Fibroblast of pulmonary artery (primary cell): ENCODE measurements at places on chromosomes 3 and 15.

DNA sequence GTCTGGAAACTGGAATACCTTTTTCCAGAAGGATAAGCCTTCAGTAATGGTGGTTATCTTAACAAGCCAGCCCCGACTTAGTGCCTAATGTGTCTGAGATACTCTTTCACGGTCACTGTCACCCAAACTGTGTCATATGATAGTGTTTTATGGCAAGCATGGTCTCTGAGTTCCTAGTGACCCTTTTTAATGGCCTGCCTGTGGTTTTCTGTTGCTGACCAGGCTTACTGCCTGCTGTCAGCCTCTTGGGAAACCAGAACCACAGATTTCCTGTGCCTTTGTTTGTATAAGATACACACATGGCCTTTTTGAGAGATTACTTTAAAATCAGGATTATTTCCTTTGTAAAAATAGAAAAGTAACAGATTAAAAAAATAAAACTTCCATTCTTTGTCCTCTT lies 22.4 kb downstream of the HPS3 start:
- DNase-seq = peak; percentile 59

- DNase-seq = peak; percentile 7
Measured at GRCh38 chr3:90069748-90070147, 962.3 kb downstream of the EPHA3 start.

- no peak for DNase-seq
Measured at GRCh38 chr15:99568625-99569352, 3.0 kb downstream of the MEF2A start.

DNA sequence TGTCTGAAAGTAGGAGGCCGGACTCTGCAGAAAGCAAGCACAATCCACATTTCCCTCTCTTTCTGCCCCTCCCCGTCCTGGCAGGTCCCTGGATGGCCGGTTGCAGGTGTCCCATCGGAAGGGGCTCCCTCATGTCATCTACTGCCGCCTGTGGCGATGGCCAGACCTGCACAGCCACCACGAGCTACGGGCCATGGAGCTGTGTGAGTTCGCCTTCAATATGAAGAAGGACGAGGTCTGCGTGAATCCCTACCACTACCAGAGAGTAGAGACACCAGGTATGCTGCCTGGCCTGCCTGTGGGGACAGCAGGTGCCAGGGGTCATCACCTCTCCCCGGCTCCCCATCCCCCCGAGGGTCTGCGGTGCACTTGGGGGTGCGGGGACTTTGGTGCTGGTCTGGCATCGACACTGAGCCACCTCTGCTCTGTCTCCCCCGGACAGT lies 89.6 kb downstream of the AAGAB start:
- DNase-seq = no peak

GRCh38 chr3:170358042-170359010 lies 811 bp downstream of the SKIL start:
- DNase-seq = peak; percentile 68

DNA sequence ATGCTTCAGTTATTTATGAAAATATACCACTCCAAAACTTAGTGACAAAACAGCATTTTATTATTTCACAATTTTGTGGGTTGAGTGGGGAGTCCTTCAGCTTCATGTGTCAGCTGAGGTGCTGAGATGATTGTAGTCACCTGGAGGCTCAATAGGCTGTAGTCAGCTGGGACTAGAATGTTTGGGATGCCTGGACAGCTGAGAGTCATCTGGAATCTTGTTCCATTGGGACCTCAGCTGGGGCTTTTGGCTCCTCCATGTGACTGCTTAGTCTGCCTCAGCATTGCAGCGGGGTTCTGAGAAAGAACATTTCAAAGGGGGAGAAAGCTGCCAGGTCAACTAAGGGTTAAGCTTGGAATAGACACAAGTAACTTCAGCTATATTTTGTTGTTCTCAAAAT lies 13.4 kb downstream of the STT3B start:
- DNase-seq = peak; percentile 15

DNA sequence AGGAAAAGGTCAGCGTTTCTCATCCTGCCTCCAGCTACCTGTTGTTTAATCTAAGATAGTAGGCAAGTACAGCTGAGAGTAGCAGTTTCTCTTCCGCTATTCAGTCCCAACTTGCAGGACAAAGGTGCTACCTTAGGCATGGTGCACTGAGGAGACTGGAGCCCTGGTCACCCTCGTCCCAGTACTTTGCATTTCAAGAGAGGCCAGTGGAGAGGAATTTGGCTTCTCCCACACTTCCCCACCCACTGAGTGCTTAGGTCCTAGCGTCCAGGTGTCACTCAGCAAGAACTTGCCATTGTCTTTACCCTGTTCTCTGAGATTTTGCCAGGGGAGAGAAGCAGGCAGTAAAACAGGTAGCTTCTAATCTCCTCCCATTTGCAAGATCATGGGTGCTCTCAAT lies 12.5 kb upstream of the RPN1 start:
- DNase-seq = no peak

GRCh38 chr3:20375302-20375701 lies 189.3 kb upstream of the SGO1 start:
- no peak for DNase-seq

- no peak for DNase-seq
Measured at GRCh38 chr3:66817951-66818557, 180.1 kb upstream of the KBTBD8 start.

DNA sequence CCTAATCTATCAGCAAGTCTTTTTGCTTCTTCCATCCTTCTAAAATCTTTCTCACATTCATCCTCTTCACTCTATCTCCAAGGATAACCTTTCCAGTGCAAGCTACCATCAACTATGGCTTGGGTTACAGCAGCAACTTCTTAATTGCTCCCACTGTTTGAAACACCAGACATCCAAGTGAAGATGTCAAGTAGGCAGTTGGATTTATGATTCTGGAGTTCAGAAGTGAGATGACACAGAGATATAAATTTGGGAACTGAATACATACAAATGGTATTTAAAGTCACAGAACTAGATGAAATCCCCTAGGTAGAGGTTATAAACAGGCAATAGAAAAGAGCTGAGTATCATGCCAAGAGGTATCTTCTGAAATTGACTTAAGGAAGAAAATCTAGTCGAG lies 3.7 kb downstream of the UBR1 start:
- no peak for DNase-seq

- DNase-seq = no peak
Measured at GRCh38 chr15:101391431-101391830, 96.4 kb upstream of the SNRPA1 start.

GRCh38 chr3:105304487-105304886 lies 62.2 kb upstream of the ALCAM start:
- DNase-seq = peak; percentile 23

DNA sequence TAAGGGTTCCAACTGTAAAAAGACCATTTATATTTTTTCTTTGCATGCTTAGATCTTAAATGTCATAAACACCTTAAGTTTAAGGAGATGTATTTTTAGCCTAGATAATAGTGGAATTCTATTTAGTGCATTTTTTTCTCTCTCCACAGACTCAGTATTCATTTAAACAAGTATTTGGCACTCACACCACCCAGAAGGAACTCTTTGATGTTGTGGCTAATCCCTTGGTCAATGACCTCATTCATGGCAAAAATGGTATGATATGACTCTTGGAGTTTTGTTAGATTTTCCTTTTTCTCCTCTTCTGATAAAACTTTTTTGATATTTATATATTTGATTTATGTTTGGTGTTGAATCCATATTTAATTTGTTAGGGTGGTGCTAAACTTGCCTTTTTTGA lies 7.3 kb downstream of the KIF23 start:
- DNase-seq = no peak

DNA sequence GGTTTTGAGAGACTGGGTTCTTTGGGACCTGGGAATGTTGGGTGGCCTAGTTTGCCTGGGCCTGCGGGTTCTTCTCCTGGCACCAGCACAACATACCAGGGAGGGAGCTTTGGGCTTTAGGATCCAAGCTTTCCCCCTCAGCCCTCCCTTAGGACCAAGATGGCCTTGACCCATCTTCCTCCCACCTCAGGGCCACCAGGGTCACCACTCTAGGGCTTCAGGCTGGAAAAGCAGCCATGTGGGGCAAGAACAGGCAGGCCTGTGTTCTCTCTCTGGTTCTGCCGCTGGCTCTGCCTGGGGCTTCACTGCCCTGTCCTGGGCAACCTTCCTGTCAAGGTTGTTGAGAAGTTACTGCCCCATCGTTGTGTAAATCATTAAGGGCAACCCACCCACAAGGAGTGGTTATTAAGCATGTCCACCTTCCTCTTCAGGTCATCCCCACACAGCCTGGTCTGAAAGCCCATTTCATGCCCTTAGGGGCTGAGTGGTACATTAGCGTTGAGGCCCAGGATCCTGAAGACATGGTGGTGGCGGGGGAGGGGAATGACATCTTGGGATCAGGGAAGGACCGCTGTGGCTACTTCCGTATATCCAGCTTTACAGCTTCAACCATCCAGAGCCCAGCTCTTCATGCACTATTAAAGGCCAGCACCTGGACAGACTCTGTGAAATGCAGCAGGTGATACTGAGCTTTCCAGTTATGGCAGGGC lies 652 bp downstream of the DUOX1 start:
- no peak for DNase-seq

DNA sequence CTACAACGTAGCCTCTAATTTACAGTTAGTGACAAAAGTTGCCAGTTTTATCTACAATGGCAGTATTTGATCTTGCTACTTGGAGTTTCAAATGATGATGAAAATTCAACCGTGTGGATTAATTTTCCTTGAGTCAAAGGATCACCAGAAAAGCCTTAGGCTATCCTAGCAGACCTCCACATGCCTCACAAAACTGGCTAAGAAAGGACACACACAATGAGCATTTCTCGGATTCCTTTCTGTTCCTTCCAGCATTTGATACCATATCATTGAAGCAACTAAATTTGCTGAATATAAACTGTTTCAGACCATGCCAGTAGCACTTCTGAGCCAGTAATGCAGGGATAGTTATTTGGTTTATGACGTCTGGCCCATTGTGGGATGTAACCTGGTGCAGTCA lies 587.4 kb upstream of the MDFIC2 start:
- DNase-seq = no peak

GRCh38 chr15:70127770-70128413 lies 30.2 kb upstream of the TLE3 start:
- no peak for DNase-seq

DNA sequence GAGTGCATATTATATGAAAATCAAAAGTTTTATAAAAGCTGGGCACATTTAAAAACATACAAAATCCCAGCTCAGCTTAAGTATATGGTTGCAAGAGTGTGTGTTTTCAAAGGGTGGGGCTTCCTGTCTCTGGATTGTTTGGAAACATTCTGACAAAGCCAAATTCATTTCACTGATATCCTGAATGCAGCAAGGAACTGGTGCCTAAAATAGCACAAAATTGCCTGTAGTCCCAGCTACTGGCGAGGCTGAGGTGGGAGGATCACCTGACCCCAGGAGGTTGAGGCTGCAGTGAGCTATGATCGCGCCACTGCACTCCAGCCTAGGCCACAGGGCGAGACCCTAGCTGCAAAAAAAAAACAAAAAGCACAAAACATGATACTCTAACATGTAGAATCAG lies 13.0 kb upstream of the TJP1 start:
- peak; percentile 73 for DNase-seq

DNA sequence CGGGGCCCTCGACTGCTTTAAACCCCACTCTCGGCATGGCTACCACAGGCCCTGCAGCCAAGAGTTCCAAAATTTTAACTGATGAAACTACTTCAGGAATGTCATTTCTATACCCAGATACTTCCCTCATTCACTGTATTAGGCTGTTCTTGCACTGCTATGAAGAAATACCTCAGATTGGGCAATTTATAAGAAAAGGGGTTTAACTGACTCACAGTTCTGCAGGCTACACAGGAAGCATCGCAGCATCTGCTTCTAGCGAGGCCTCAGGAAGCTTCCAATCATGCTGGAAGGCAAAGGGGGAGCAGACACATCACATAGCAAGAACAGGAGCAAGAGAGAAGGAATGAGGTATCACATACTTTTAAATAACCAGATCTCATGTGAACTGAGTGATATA lies 21.6 kb upstream of the ALCAM start:
- no peak for DNase-seq

- no peak for DNase-seq
Measured at GRCh38 chr3:171718493-171719185, 91.6 kb downstream of the PLD1 start.

DNA sequence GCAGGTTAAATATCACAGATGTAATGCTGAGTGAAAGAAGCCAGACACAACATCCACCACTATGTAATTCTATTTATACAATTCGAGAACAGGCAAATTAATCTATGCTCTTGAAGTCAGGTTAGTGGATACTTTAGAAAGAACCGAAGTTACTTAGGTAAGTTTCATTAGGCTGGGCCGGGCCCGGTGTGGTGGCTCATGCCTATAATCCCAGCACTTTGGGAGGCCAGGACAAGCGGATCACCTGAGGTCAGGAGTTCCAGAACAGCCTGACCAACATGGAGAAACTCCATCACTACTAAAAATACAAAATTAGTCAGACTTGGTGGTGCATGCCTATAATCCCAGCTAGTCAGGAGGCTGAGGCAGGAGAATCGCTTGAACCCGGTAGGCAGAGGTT lies 1105.7 kb downstream of the NSUN3 start:
- no peak for DNase-seq

DNA sequence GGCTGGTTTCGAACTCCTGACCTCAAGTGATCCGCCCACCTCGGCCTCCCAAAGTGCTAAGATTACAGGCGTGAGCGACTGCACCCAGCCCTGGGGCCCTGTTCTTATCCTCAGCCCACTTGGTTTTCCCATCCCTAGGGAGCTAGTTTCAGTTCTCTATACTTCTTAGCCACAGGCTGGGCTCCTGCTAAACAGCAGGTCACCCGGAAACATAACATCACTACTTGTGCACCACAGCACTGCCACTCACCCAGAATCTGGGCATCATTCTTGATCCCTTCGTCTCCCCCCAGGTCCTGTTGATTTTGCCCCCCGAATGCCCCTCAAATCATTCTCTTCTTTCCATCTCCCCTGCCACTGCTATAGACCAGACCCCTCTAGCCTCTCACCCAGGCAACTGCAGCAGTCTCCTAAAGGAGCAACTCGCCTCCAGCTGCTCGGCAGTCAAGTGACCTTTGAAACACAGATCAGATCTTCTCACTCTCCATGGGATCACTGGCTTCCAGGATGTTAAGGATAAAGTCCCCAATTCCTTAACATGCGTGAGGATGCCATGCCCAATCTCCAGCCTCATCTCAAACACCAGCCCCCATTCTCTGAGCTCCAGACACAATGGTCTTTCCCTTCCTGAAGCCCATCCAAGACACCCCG lies 5.6 kb upstream of the AP3S2 start:
- DNase-seq = no peak

- no peak for DNase-seq
Measured at GRCh38 chr15:79290642-79291275, 8.2 kb downstream of the ANKRD34C start.

- DNase-seq = no peak
Measured at GRCh38 chr3:174218016-174218415, 641.1 kb upstream of the NAALADL2 start.

DNA sequence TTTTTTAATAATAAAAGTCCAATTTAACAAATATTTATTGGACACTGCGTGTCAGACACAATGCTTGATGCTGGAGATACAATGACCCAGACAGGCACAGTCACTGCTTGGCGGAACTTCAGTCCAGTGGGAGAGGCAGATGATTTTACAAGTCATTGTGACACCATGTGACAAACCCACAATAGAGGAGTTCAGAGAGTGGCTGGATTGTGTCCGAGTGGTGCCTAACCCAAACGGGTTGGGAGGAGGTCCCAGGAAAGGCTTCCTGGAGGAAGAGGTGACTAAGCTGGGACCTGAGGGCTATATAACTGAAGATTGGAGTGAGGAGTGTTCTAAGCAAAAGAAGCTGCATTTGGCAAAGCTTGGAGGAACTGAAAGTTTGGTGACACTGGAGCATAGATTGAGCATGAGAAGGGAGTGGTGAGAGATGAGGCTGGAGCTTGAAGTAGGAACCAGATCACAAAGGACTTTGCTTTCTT lies 41.4 kb downstream of the CRTC3 start:
- DNase-seq = no peak
